ENCODE measurements at places on chromosomes 1 and 21.

DNA sequence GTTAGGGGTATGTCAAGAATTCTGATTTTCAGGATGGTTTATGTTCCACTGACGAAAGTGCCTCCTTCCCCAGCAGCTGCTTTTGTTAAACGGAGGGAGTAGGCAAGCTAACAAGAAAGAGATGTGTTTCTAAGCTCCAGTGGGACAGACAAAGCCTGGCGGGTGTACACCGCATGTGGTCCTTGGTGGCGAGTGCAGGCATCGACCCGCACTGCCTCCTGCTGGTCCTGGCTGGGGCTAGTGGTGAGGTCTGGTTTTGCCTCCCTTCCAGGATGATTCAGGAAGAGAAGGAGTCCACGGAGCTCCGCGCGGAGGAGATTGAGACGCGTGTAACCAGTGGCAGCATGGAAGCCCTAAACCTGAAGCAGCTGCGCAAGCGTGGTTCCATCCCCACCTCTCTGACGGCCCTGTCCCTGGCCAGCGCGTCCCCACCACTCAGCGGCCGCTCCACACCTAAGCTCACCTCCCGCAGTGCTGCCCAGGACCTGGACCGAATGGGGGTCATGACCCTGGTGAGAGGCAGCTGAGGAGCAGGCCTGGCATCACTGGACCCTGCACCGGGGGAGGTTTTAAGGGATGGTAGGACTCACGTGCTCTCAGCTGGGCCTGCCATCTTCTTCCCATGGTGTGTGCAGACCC is 29.0 kb downstream of the PPFIA4 start:
- no peak for DNase-seq

DNA sequence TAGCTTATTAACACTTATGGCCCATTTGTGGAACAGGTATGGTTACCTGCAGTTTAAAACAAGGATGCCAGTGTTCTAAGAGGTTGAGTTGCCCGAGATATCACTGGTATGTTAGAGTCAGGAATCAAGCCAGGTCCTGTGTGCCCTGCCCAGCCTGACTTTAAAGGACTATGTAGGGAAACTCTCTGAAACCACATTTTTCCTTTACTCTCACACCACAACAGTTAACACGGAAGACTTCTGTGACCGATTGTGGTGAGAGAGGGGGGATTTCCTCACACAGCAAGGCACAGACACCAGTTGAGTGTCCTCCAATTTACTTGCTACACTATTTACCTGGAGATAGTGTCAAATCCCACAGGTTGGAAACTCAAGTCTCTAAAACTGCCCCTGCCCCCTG is 47.8 kb downstream of the UCK2 start:
- no peak for DNase-seq

GRCh38 chr1:205190845-205191577 is 20.5 kb downstream of the DSTYK start:
- no peak for DNase-seq

GRCh38 chr1:179889589-179889988 is 7.5 kb downstream of the TOR1AIP1 start:
- DNase-seq: no peak

DNA sequence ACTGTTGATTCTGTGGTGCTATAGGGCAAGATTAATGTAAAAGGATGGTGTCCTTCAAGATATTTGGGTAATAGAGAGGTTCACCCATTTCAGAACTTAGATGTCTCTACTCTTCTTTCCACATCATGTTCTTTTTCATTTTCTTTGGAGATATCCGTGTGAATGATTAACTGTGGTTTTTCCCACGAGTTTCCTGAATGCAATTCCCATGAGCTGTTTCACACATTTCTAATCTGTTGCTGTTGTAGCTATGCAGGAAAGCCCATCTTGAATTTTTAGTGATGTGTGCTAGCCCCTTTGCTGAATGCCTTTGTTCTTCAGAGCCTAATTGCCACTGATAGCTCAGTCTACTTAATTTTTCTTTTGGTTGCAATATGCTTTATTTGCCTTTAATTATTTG is 27.6 kb downstream of the SNX27 start:
- no peak for DNase-seq

- no peak for DNase-seq
Measured at GRCh38 chr1:68525781-68526180, 28.9 kb upstream of the DEPDC1 start.

DNA sequence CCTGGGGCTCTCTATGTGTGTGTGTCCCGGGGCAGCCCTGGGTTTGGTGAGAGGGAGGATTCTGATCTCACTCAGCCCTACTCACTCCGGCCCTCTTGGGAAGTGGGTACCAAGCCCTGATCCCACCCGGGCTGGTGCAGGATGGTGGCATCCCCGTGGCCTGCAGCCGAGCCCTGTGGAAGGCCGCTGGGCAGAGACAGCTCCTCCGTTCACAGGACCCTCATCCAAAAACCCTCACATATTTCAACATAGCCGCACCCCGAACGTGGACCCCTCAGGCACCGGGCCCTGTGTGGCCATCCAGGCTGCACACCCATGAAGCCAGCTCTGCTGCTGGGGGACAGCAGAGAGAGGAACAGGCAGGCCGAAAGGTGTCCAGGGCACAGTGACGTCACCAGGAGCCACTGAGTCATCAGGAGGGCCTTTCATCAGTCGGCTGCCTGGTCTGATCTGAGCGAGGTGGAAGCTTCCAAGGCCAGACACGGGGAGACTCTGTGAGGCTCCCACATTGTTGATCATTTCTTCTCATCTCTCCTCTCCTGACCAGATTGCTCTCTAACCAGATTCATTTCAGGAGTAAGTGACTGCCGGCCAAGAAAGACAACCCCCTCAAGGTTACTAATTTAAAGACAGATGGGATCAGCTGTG is 16.2 kb upstream of the GPR157 start:
- peak; percentile 30 for DNase-seq

DNA sequence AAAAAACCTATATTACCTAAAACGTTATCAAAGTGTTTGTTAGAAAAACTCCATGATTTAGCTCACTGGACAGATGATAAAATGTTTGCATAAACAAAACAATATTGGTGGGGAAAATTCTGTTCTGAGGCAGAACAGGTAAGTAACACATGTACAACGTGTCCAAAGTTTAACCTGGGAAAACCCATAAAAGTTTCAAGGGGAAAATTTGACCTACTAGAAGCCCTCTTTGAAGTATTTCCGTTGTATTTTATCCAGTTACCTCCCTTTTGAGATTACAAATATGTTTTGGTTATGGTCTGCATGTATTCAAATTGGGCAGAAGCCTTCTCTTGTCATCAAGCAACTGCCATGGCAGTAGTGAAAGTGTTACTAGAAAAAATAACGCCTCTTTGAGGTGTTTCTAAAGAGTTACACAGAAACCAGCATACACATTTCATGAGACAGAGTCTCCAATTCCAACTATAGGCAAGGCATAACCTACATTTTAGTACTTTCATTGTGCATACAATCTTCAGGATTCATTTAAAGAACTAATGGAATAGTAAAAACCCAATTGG is 58.0 kb upstream of the PDC start:
- no peak for DNase-seq

DNA sequence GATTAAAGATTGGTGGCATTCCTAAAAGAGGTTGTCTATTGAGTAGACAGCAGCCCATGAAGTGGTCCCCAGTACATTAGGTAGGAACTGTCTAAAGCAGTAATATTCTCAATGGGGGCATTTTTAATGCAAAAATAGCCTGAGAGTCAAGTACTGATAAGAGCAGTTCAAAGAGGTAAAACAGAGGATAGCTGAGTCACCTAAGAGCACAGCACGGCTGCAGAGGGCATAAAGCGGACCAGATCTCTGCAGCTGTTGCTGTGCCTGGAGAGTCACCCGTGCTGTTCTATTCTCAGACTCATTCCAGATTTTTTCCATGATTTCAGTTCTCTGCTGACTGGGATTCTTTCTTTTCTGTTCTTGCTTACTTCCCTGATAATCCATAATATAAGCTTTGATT is 313.2 kb downstream of the OLFM3 start:
- DNase-seq: no peak

DNA sequence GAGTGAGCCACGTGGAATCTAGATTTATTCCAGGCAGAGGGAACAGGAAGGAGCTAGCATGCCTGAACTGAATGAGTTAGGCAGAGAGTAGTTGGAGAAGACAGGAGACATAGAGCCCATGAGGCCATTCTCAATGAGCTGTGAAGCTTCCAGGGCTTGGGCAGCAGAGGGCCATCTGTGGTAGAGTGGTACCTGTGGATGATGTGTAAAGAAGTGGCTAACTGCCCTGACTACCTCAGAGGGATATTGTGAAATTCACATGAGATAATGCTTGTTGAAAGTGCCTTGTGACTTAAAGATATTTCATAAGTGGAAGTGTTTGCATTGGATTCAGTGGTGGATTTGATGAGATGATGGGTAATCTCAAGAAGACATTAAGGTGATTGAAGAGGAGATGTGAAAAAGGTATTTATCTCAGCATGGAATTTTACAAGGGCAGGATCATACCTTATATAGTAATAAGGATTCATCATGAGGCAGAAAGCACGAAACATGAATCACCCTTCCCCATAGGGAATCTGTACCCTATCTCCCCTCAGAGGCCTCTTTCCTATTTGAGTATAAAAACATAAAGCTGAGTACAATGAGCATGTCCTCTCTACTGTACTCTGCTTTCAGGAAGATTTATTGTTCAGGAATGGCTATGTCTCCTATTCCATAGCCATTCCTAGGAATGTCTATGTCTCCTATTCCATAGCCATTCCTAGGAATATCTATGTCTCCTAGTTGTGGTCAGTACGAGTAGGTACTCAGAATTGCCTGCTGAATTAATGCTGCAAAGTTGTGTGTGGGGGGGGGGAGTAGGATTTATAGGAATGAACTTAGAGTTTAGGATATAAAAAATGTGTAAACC is 146.8 kb downstream of the PAPPA2 start:
- DNase-seq: no peak

- peak; percentile 34 for DNase-seq
Measured at GRCh38 chr1:6794164-6794563, 8.9 kb downstream of the CAMTA1 start.

DNA sequence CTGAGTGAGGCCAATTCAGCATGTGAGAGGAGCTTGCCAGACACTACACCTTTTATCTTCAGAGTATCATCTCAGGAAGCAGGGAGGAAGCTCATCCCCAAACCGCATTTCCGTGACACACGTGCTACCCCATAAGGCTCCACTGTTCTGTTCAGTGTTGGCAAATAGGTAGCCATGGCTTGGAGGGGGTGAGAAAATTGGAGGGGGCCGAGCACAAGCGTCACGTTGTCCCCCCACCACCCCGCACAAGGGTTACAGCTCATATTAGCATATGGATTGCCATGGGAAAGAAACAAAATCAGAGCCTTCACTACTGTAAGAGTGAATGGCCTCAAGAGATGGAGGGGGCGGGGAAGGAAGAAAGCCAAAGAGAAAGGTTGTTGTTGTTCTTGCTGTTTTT is 46.7 kb downstream of the OLIG1 start:
- DNase-seq: no peak

GRCh38 chr1:243713470-243714186 is 136.4 kb downstream of the AKT3 start:
- no peak for DNase-seq

- no peak for DNase-seq
Measured at GRCh38 chr1:195530961-195531360, 1077.3 kb downstream of the KCNT2 start.

DNA sequence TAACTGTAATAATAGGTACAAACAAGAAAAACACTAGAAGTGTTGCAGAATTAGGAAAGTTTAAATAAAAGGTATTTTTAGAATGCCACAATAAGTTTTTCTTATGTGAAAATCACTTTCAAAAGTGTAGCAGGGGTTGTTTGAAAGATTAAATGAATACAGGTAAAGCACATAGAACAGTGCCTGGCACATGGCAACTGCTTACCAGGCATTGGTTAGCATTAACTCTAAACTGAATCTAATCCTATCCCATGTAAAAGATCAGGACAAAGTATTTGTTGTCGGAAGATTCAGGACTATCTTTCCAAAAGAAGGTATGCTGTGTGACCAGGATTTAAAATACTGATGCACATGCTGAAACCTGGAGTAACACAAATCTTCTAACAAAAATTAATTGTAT is 3.3 kb downstream of the AKT3 start:
- DNase-seq: no peak

DNA sequence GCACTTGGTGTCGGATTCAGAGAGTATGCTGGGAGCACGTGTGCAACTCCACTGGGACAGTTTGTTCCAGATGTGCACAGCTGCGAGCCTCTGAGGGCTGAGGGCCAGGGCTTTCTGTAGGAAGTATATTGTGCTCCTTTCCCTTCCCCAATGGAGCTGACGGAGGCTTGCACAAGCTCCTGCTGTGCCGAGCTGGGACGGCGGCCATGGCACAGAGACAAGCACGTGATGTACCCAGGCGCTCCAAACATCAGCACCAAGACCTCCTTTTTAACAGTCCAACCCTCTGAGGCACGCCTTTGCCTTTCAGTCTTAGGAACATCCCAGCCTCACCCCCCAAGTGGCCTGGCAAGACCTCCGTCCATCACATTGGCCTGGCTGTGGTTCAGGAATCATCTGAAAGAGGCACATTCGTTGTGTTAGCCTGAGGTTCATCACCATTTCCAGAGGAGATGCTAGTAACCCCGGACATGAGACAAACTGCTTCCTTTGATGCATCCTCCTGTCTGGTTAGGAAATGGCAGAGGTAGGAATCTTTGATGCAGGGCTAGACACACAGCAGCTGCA is 339.2 kb upstream of the KAZN start:
- DNase-seq: no peak

DNA sequence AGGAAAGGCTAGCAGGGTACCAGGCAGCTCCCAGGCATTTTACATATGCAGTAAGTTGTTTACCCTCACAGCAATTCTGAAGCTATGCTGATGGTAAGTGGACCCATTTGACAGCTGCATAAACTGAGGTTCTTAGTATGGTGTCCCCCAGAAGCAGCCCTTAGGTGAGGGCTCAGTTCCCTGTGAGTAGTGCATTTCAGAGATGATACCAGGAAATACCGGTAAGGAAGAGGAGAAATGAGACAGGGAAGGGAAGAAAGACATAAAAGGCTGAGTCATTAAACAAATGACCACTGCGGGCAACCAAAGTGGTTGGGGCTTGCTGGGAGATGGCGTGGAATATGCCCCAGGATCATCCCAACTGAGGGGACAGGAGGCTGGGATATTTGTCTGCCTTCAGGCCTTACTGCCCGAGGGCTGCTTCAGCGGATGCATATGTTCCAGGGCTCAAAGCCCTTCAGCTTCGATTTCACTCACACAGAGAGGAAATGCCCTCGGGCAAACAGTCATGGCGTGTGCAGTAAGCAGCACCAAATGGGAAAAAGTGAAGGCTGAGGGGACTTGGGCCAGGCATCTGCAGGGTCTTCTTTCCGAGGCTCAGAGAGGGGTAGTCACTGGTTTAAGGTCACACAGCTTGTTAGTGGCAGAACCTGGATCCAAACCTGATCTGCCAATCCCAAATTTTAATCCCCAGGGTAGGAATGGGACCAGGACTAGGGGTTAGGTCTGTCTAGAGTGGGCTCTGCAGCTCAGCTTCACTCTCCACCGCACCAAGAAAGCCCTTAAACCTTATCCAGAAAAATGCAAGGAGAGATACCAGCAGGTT is 133.7 kb upstream of the RUNX3 start:
- DNase-seq: no peak

Data from inflammatory macrophage treated with lipopolysaccharide for 4 hours (primary cell).